Retinal pigment epithelial cell (primary cell): ENCODE measurements at places on chromosomes 5 and 9.
A peak's percentile ranks its signal among the peaks of the same experiment; 100 is the strongest.

- peak; percentile 90 for DNase-seq
These were observed 120.5 kb downstream of the PRDM6 start for GRCh38 chr5:123209502-123210027.

DNA sequence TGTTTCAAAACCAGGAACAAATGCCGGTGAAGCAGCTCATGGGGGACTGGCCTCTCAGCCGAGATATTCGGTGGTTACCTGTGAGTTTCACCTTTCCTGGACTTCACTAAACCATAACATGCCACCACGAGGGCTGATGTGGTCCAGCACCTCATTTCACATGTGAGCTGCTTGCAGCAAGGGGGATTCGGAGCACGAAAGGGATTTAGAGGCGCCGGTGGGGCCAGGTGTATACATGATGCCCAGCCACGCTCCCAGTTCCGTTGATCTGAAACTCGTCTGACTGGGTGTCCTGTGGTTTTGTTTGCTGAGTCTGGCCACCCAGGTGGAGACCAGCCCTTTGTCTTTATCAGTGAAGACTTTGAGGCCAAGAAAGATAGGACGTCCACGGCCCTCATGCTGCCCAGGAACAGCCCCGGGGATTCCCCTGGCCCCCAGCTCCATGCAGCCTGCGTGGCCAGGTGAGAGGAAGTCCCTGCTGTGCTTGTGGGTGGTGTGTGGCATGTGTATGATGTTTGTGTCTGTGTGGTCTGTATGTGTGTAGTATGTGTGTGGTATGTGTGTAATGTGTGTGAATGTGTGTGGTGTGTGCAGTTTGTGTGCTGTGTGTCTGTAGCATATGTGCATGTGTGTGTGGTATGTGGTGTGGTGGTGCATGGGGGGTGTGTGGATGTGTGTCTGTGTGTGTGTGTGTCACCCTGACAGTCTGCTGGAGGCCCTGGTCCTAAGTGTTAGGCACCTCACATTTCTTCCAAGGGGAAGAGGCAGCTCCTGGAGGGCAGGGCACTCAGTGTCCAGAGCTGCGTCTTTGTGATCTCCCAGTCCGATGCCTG is 23.4 kb downstream of the PHF2 start:
- no peak for DNase-seq

DNA sequence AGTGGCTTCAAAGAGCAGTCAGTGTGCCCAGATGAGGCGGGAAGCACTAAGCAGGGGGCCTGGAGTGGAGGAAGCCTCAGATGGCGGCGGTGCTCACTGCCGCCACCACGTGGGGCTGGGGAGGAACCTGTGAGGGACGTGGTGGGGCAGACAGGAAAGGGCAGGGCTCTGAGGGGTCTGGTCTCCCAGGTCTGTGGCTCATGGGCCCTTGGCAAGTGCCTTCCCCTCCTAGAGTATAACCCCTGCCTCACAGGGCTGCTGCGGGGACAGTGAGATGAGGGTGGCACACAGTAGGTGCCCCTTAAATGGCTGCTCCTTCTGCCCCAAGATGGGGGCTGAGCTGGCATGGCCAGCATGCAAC is 26.6 kb downstream of the NR5A1 start:
- no peak for DNase-seq

DNA sequence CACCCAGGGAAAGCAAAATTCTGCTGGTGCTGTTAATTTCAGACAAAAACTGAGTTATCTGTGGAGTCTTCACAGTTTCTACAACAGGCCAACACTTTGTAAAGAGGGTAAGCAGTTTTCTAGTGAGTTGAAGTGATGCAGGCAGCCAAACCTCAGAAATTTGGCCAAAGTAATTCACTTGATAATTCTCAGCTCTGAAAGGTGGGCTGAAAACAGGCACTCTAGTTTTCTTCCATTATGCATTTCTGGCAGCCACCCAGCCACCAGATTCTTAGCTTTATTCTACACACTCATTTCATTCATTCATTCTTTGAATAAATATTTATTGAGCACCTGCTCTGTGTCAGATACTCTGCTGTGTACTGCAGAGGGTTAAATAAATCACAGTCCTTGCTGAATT is 184.2 kb downstream of the RAB3C start:
- no peak for DNase-seq

DNA sequence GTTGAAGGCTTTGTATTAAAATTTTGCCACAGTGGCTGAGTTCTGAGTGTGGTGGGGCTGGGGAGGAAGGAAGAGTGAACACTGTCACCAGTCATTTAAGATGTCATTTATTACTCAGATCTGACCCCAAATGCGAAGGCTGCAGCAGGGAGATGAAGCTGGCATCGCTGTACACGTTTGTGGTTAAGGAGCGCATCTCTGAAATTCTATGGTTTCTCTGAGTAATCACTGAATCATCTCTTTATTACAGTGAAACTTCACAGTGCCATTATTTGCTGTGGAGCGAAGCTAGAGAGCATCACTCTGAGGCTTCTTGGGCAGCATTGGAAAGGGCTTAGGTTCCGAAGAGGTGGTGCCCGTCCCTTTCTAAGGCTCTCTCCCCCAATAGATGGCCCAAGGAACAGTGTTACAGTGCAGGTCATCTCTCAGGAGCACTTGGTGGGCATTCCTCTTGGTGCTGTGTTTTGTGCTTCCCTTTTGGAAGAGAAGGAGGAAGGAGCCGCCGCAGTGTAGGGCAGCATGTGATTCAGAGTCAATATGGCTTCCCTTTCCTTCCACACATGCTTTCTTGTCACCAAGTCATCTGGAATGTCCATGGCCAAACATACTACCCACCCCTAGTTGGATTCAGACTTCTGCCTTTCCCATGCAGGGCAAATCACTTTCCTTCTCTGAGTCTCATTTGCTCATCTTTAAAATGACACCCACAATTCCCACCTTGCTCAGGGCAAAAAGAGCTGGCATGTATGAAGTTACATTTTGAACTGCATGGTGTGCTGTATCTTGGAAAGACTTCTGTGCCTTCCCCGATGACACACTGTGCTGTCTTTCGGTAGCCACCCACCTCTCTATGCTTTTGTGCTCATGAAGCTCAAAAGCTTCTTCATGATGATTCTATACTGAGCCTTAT is 9.3 kb upstream of the TEX48 start:
- no peak for DNase-seq

- DNase-seq = no peak
These were observed 40.2 kb upstream of the PRDM12 start for GRCh38 chr9:130624154-130624553.

GRCh38 chr5:180114304-180115003 is 42.9 kb upstream of the RNF130 start:
- DNase-seq = no peak

DNA sequence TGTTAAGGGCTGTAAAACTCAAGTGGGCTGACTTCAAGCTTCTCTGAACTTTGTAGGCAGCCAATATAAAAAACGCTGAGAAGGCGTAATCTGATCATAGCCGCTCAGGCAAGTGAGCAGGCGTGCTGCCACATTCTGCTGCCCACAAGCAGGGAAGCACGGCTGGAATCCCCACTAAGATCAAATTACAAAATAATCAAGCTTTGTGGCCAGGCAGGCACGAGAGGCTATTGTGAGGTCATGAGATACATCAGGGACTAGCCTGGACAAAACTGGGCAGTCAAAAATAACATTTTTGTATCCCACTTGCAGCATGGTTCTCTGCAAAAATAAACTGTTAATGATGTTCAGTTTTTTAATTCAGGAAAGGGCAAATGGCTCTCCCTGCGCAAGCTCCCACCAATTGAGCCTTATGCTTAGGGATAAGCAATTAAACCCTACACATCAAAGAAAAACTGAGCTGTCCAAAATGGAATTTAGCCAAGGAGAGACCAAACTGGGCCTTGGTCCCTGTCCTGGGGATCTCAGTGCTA is 64.0 kb downstream of the POU5F2 start:
- DNase-seq = peak; percentile 72

DNA sequence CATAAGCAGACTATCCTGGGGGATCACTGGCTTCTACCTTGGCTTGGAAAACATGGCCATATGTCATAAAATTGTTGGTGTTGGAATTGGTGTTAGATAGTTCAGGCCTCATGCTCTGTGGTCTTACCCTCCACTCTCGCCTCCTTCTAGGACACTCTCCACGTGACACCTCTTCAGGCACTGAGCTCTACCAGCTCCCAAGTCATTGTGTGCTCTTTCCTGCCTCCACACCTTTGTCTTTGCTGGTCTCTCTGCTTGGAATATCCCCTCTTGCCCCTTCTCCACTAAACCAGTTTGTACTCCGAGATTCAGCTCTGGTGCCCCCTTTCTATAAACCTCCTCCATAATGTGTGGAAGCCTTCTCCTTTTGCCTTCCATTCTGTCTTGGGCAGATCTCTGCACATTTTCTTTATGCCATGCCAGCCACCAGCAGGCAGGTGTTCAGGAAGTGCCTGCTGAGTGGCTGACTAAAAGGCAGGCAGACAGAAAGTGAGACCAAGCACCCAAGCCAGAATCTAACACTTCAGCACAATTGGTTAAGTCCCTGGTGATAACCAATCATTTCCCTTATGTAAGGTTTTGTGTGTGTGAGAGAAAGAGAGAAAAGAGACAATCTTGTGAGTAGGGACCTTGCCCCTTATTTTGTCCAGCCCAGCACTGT is 37.7 kb downstream of the SAR1B start:
- DNase-seq = no peak

- DNase-seq = no peak
These were observed 98.9 kb downstream of the MAP1B start for GRCh38 chr5:72206160-72206559.

DNA sequence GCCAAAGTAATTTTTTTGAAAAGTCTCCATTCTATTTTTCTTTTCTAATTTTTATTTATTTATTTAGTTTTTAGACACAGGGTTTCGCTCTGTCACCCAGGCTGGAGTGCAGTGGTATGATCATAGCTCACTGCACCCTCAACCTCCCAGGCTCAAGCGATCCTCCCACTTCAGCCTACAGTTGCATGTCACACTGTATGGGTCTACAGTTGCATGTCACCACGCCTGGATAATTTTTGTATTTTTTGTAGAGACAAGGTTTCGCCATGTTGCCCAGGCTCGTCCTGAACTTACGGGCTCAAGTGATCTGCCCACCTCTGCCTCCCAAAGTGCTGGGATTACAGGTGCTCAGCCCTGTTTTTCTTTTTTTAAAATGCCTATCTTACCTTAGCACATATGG is 10.7 kb downstream of the FANCC start:
- no peak for DNase-seq

- DNase-seq = no peak
These were observed 17.0 kb downstream of the ZBTB34 start for GRCh38 chr9:126877418-126877817.

DNA sequence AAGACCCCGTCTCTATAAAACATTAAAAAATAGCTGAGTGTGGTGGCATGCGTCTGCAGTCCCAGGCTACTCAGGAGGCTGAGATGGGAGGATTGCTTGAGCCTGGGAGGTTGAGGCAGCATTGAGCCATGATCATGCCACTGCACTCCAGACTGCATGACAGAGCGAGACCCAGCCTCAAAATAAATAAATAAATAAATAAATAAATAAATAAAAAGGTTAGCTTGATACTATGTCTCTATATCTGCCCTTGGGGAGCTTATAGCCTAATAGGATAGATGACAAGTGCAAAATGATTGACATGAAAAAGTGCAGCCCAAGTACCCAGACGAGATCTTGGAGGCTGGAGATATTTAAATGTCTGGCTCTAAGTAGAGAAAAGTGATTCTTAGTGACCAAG is 122.6 kb downstream of the PDE4D start:
- no peak for DNase-seq

DNA sequence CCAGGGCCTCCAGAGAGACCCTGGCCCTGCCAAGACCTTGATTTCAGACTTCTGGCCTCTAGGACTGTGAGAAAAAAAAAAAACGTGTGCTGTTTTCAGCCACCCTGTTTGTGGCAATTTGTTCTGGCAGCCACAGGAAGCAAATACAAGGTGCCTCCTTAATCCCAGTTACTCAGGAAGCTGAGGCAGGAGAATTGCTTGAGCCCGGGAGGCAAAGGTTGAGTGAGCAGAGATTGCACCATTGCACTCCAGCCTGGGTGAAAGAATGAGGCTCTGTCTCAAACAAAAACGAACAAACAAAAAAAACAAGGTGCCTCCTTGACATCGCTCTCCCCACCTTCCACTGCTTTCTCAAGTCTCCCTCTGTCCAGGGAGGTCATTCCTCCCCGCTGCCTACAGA is 98.0 kb downstream of the GABBR2 start:
- no peak for DNase-seq

GRCh38 chr5:179437341-179438001 is 92.2 kb upstream of the ADAMTS2 start:
- no peak for DNase-seq

DNA sequence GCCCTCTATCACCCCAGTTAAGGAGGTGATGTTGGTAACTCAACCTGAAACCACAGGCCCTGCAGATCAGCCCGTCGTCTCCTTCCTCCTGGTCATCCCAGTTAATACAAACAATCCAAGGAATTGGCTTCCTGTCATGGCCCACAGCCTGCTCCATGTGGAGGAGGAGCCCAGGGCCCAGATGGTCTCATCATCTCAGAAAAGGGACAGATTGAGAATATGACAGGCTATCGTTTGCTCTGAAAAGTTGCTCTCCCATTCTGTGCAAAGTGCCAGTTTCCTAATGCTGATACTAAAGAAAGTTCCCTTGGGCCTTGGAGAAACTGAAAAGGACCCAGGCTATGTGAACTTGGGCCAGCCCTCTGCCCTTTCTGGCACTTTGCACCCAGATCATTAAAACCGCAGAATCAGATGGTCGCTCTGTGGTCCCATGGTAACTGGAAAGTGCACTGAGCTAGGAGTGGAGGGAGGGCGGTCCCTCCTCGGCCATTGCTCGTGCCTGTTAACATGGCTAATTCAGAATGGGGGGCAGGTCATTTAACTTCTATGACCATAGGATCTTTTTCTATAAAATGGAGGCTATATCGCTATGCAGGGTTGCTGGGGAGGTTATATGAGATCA is 675 bp upstream of the SPAAR start:
- DNase-seq = no peak

GRCh38 chr5:60287174-60287771 is 393.7 kb upstream of the PDE4D start:
- DNase-seq = peak; percentile 11

DNA sequence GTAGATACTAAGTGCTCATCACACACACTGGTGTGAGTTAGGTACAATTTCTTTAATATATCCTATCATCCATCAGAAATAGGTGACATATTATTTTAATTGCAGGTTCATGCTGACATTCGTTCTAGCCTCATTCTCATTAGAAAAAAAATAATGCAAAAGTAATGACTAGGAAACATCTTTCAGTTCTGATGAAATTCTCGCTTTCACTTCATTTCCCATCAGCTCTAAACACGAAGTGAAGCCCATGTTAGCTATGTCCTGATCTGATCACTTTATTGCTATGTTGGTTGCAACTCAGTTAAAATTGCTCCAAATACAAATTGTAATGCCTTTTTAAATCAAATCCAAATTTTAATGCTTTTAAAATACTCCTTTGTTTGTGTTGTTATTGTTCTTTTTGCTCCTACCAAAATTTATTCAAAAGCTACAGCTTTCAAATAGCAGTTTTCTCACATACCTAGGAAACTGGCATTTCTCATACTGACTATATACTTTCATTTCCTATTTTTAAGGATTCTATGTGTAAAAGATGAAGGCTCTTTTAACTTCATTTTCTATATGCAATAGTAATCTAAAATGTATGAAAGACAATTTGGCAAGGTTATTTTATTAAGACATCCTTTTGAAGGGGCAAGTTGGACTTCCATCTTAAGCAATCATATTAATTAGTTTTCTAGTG is 1237.8 kb upstream of the ACO1 start:
- DNase-seq = no peak
